ENCODE measurements at places on chromosomes 5 and 9.

- no peak for DNase-seq
These were observed 2369.4 kb upstream of the ACO1 start for GRCh38 chr9:30015073-30015472.

- no peak for DNase-seq
These were observed 1787.9 kb upstream of the WWC1 start for GRCh38 chr5:166503506-166503905.

GRCh38 chr5:114412510-114413171, 50.8 kb downstream of the KCNN2 start:
- no peak for DNase-seq

GRCh38 chr9:70006306-70006705, 37.3 kb upstream of the MAMDC2 start:
- no peak for DNase-seq

DNA sequence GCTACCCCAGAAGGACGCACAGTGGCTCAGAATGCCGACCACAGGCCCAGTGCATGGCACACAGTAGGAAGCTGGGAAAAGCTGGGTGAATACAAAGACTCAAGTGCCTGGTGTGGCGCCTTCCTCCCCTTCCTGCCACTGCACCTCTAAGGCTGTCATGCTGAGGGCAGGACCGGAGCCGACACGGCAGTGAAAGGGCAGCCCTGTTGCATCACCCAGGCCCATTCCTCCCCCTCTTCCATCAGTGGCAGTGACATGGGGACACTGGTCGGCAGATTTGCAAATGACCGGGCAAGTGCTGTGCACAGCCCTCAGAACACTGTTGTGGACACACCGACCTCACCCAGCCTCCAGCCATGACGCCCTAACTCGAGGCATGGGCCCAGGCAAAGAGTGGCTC, 84.0 kb downstream of the STK10 start:
- DNase-seq: no peak

- no peak for DNase-seq
These were observed 33.6 kb upstream of the NFIB start for GRCh38 chr9:14347406-14348122.

DNA sequence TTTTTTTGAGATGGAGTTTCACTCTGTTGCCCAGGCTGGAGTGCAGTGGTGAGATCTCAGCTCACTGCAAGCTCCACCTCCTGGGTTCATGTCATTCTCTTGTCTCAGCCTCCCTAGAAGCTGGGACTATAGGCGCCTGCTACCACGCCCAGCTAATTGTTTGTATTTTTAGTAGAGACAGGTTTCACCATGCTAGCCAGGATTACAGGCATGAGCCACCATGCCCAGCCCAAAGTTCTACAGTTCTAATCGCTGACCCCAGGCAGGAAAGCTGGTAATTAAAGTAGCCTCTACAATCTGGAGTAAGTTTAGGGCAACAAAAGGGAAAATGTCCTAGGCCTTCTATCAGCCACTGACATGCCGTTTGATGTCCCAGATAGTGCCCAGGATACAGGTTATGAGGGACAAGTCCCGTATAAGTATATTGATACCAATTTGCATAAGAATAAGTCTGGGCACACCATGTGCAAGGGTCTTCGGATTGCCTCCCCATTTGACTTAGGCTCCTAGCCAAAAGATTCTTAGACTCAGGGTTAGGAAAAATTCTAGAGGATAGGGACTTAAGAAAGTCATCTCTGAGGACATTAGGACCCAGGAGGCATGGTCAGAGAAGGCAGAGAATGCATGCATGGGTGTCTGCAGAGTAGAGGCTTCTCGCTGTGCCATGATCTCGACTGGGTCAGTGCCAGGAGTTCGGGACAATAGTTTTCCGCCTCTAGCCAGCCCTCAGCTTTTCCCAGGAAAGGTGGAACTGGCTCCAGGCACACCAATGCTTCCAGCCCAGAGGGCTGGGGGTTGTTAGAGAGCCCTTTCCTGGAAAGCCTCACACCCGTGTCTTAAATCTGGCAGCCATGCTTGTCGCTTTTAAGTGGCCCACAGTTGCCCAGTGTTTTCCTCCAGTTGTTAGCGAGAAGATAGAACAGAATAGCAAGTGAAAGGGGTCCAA, 1111.1 kb downstream of the TAF11L14 start:
- DNase-seq: no peak

- DNase-seq: no peak
These were observed 26.6 kb upstream of the PIP5K1B start for GRCh38 chr9:68678430-68678829.

DNA sequence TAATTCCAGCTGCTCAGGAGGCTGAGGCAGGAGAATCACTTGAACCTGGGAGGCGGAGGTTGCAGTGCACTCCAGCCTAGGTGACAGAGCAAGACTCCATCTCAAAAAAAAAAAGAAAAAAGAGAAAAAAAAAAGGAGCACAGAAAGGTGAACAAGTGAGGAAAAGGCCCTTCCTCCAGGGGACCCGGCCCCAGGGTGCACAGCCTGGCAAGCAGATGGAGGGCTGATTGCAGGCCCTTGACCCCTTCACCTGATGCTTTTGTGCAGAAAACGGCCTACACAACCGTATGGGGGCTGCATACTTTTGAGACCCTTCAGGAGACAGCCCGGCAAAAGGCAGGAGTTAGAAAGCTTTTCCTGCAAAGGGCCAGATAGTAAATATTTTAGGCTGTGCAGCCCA, 33.9 kb downstream of the HRH2 start:
- no peak for DNase-seq

GRCh38 chr5:173494446-173494845, 122.0 kb downstream of the BOD1 start:
- DNase-seq: no peak

DNA sequence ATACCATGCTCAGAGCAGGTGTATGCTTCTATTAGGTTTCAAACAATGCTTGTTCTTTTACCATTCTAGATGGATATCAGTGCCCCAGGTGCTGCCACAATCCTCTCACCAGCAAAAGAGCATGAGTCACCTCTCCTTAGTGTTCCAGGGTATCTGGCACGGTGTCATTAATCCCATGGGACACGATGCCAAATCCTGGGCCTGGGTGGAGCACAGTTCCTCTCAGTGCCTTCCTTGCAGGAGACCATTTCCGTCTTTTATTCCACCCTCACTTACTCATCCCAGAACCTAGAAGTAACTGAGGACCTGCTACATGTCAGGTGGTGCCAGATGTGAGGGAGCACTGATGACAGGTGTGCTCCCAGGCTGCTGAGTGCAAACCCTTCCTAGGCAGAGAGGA, 1.3 kb upstream of the OR13J1 start:
- no peak for DNase-seq

DNA sequence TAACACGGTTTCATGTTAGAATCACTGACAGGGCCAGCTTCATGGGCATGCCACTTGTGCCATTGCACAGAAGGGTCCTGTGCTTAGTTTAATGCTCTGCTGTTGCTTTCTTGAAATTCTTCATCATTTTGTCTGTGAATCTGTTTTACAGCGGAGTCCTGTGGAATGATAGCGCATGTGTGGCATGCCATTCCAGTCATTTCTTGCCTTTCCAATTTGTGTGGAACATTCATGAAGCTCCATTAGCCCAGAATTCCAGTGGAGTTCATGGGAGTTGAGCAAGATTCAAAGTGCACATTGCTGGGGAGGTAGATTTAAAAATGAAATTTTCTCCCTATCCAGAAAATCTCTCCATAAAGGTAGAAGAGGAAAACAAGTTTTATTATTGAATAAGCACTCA, 43.4 kb upstream of the NREP start:
- no peak for DNase-seq

- no peak for DNase-seq
These were observed 14.1 kb upstream of the MARCOL start for GRCh38 chr5:148224117-148224742.

GRCh38 chr5:111755942-111756381, 1.0 kb downstream of the NREP start:
- DNase-seq: no peak

DNA sequence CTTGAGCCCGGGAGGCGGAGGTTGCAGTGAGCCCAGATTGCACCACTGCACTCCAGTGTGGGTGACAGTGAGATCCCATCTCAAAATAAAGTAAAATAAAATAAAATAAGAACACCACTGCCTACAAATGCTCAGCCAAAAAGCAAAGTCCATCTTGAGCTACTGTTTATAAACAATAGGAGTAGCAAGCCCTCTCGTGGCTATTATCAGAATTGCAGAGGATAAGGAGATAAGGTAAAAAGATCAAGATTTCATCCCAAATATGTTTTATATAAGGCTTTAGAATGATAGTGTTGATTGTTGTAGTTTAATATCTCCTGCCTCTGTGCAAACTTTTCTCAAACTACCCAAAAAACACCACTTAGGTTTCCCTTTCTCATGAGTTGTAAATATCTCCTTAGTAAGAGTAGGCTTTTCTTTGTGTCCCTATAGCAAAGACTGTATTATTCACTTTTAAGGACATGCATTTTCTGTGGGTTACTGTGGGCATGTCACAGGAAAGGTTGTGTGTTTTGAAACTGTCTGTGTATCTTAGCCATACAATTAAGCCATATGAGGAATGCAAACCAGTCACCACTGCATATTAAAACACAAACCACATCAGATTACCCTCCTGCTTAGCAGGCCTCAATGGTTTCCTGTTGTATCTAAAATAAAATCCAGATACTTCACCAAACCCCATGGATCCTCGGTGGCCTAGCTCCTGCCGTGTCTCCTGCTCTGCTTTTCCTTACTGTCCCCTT, 31.8 kb upstream of the CKS2 start:
- DNase-seq: no peak

All from activated naive CD4-positive, alpha-beta T cell (primary cell).